ENCODE measurements at places on chromosomes 16 and 17.

GRCh38 chr16:19382887-19383816 is 34.5 kb upstream of the TMC5 start:
- H3K4me1 ChIP-seq: peaks cover 7% of the 10 kb centered on the region
- DNase-seq: no peak
- H3K27me3 ChIP-seq: peaks cover 18% of the 10 kb centered on the region
- H3K4me3 ChIP-seq: no peak overlapping the region
- H3K27ac ChIP-seq: no peak overlapping the region

DNA sequence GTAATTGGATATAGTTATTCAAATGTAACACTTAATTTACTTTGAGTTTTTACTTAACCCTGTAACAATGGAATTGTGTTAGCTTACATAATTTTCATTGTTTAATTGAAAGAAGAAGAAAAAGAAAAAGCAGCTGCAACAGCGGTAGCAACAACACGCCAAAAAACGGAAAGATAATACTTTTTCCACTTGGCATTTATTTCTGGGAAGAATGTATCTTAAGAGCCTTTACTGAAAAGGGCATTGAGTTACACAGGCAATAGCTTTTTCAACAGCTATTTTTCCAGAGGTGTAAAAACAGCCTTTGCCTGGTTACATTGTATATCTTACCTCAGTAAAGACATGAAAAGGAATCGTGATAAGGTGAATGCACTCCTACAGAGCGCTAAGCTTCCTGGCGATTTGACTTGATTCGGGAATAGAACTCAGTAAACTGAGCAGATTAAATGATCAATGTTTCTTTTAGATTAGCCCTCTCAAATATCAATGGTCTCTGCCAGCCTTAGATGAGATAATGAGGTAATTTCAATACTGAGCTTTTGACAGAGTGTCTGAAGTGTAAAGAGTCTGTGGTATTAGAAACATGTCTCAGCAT is 311.3 kb downstream of the CDH13 start:
- no peak overlapping the region for H3K27ac ChIP-seq
- no peaks in the 10 kb centered on the region for H3K4me1 ChIP-seq
- no peak for DNase-seq
- no peak overlapping the region for H3K4me3 ChIP-seq
- no peaks in the 10 kb centered on the region for H3K27me3 ChIP-seq

- H3K36me3 ChIP-seq: peaks cover 12% of the 10 kb centered on the region
- H3K4me1 ChIP-seq: no peaks in the 10 kb centered on the region
- peaks cover 5% of the 10 kb centered on the region for H3K27me3 ChIP-seq
- H3K27ac ChIP-seq: no peak overlapping the region
These were observed 25.4 kb upstream of the GUCY2D start for GRCh38 chr17:7977039-7977438.

DNA sequence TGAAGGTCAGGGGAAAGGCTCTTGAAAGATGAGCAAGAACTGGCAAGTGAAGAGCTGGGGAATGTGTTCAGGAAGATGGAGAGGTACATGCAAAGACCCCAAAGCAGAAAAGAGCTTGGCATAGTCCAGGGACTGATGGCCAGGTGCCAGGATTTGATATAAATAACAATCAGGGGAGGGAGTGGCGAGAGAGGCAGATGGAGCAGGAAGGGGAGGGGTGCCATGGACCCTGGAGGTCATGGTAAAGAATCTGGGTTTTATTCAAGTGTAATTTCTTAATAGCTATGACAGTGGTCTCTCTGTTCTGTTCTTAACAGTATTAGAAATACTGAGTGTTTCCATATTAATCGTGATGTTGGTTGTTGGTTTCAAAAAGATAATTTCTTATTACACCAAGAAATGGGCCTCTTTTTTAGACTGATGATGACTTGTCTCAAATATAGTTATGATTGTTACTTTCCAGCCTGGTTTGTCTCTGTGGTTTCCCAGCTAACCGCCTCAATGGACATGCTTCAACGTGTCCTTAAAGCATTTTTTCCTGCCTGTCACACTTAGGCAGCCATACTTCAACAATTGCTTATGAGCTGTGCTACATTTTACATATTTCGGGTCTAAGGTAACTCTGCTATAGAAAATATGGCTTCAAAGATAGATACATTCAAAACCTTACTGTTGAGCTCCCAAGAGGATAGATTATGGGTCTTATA is 49.4 kb downstream of the MYH10 start:
- DNase-seq: no peak
- H3K27ac ChIP-seq: no peak overlapping the region
- H3K4me1 ChIP-seq: peaks cover 9% of the 10 kb centered on the region
- H3K36me3 ChIP-seq: no peaks in the 10 kb centered on the region
- no peak overlapping the region for H3K4me3 ChIP-seq

DNA sequence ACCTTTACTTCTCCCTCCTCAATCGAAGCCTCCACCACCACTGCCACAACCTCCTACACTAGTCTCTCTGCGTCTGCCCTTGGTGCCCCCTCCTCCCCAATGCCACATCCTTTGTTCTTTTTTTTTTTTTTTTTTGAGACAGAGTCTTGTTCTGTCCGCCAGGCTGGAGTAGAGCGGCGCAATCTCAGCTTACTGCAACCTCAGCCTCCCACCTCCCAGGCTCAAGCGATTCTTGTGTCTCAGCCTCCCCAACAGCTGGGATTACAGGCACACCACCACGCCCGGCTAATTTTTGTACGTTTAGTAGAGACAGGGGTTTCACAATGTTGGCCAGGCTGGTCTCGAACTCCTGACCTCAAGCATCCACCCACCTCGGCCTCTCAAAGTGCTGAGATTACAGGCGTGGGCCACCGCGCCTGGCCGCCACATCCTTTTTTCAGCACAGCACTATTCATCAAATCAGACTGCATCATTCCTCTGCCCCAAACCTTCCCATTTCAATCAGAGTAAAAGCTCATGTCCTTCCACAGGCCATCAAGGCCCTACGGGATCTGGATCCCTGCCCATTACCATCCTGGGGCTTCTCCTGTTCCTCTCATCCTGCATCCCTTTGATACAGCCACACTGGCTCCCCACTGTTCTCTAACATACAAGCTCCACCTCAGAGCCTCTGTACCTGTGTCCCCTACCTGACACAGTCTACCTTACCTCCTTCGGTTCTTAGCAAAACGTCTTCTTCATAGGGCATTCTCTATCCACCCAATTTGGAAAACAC is 2.0 kb downstream of the KLHL11 start:
- peak; percentile 50 for DNase-seq
- no peak overlapping the region for H3K27ac ChIP-seq
- H3K4me3 ChIP-seq: no peak overlapping the region
- H3K36me3 ChIP-seq: peaks cover 15% of the 10 kb centered on the region
- H3K27me3 ChIP-seq: no peaks in the 10 kb centered on the region

- H3K36me3 ChIP-seq: no peaks in the 10 kb centered on the region
- peak; percentile 22 for DNase-seq
- peaks cover 88% of the 10 kb centered on the region for H3K27me3 ChIP-seq
- H3K4me1 ChIP-seq: peaks cover 4% of the 10 kb centered on the region
- H3K4me3 ChIP-seq: no peak overlapping the region
These were observed 6.6 kb downstream of the IGF2BP1 start for GRCh38 chr17:49003557-49004511.

GRCh38 chr17:77800816-77801215 is 157.7 kb upstream of the TNRC6C start:
- DNase-seq: no peak
- peaks cover 2% of the 10 kb centered on the region for H3K4me1 ChIP-seq
- H3K27ac ChIP-seq: no peak overlapping the region

DNA sequence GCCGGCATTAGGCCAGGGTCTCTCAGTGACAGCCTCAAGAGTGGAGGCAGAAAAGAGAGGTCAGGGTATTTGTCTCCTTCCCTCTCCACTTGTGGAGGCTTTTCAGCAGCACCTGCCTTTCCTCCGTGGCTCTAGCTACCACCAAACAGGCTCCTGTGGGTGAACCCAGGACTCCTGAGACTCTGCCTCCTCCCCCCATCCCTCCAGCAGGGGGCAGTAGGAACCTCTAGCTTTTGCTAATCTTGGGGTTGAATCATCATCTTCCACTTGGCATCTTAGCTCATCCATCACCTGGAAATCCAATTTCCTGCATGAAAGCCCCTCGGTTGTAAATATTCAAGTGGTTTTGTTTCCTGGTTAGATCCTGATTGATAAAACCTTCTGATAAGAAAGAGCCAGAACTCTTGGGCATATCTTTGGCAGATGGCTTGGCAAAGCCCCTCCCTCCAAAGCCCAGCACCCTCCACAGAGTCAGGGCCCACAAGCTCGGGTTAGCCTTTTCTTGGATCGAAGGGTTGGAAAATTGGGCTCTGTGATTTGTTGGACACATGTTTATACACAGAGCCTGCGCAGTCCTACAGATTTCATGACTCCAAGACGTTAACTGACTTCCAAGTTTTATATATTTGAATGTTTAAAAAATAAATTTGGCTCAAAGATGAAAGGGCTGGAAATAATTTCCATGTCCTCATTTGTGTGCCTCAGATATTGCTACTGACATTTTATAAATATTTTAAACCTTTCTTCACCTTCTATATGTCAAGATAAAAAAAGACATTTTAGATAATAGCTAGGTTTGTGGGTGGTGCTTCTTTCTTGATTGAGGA is 322.1 kb downstream of the MAP2K4 start:
- H3K36me3 ChIP-seq: no peaks in the 10 kb centered on the region
- no peak overlapping the region for H3K27ac ChIP-seq
- no peaks in the 10 kb centered on the region for H3K4me1 ChIP-seq
- no peak overlapping the region for H3K4me3 ChIP-seq
- peak; percentile 18 for DNase-seq
- no peaks in the 10 kb centered on the region for H3K27me3 ChIP-seq

- no peak for DNase-seq
- no peaks in the 10 kb centered on the region for H3K36me3 ChIP-seq
- no peaks in the 10 kb centered on the region for H3K4me1 ChIP-seq
- peaks cover 22% of the 10 kb centered on the region for H3K27me3 ChIP-seq
- no peak overlapping the region for H3K4me3 ChIP-seq
These were observed 45.9 kb upstream of the GNAO1 start for GRCh38 chr16:56145369-56145768.

DNA sequence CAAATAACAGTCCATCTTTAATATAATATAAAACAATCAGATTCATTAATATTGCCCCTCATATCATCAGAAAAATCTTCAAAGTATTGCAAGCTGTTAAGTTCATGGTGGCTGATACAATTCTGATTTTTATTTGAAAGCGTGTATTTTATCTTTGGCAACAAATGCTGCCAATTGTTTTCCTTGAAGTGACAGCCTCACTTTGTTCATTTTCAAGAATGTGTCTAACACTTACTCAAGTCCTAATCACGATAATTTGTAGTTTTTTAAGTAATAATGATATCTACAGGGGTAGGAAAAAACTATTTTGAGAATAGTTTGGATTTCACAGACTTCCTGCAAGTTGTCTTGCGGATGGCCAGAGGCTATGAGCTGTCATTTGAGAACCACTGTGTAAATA is 75.8 kb downstream of the HS3ST3B1 start:
- no peak for DNase-seq
- no peak overlapping the region for H3K27ac ChIP-seq
- no peak overlapping the region for H3K4me3 ChIP-seq
- H3K27me3 ChIP-seq: no peaks in the 10 kb centered on the region

DNA sequence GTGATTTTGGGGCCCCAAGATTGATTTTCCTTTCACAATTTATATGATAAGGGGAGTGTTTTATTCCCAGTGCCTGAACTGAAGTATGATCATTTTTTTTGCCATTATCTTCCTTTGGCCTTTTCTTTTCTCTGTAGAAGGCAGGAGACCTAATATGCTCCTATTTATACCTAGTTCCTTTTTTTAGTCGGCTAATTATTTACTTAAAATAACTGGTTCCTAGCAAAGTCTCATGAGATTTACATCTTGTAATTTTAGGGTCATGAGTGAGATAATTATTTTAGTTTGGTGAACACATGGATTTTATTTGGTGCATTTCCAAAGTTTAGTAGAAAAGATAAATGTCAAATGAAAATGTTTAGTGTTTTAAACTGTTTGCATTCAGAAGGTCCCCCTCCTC is 24.8 kb downstream of the SEC14L1 start:
- DNase-seq: no peak
- no peaks in the 10 kb centered on the region for H3K27me3 ChIP-seq
- no peak overlapping the region for H3K27ac ChIP-seq
- peaks cover 39% of the 10 kb centered on the region for H3K4me1 ChIP-seq
- H3K4me3 ChIP-seq: no peak overlapping the region
- peaks cover 47% of the 10 kb centered on the region for H3K36me3 ChIP-seq

GRCh38 chr16:5916711-5917191 is 819.2 kb upstream of the EEF2KMT start:
- H3K36me3 ChIP-seq: no peaks in the 10 kb centered on the region
- no peak overlapping the region for H3K27ac ChIP-seq
- no peaks in the 10 kb centered on the region for H3K4me1 ChIP-seq
- DNase-seq: no peak
- H3K4me3 ChIP-seq: no peak overlapping the region
- no peaks in the 10 kb centered on the region for H3K27me3 ChIP-seq

- peaks cover 19% of the 10 kb centered on the region for H3K4me1 ChIP-seq
- H3K36me3 ChIP-seq: peaks cover 38% of the 10 kb centered on the region
- no peak for DNase-seq
- H3K27ac ChIP-seq: peak overlapping the region; percentile 15
- H3K4me3 ChIP-seq: no peak overlapping the region
These were observed 85.0 kb downstream of the C17orf58 start for GRCh38 chr17:67911059-67911782.

DNA sequence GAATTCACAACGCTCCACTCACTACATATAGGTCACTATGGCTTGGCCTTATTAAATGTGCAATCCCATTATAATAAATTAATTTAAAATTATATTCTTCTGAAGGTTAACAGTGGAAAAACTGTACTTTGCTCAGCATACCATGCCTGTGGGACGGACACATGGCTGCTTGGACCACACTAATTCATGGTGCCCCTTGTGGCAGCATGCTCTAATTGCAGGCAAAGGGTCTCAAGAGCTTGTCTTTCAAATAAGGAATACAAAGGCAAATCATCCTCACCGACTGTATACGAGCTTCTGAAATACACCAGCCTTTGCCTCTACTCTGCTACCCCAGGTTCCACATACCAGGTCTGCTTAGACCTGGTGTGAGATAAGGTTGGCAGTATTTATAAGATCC is 11.7 kb downstream of the SMPD3 start:
- DNase-seq: no peak
- H3K4me3 ChIP-seq: no peak overlapping the region
- no peaks in the 10 kb centered on the region for H3K36me3 ChIP-seq

DNA sequence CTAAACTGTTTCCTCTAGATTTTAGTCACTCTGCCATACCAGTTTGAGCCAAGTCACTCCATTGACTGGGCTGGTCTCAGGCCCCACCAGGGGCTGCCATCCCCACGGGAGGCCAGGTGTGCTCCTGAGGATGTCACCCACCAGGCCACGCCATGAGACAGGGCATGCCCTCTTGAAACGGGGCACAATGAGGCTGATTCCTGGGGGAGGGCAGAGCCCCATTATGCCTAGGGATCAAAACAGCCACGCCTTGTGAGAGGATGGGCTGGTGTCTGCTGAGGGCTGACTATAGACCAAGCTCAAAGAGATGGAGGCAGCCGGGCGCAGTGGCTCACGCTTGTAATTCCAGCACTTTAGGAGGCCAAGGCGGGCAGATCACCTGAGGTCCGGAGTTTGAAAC is 21.5 kb downstream of the GINS2 start:
- no peak overlapping the region for H3K27ac ChIP-seq
- peaks cover 32% of the 10 kb centered on the region for H3K36me3 ChIP-seq
- no peaks in the 10 kb centered on the region for H3K4me1 ChIP-seq
- no peaks in the 10 kb centered on the region for H3K27me3 ChIP-seq
- no peak overlapping the region for H3K4me3 ChIP-seq
